Adrenal gland (tissue), 19 donors: ENCODE measurements at places on chromosomes 7 and 10.
A peak's percentile ranks its signal among the peaks of the same experiment; 100 is the strongest.

- peak; percentile 84 for DNase-seq
Measured at GRCh38 chr7:44291066-44291732, 34.2 kb downstream of the CAMK2B start.

- DNase-seq: no peak
Measured at GRCh38 chr10:108653531-108653930, 1269.8 kb downstream of the XPNPEP1 start.

DNA sequence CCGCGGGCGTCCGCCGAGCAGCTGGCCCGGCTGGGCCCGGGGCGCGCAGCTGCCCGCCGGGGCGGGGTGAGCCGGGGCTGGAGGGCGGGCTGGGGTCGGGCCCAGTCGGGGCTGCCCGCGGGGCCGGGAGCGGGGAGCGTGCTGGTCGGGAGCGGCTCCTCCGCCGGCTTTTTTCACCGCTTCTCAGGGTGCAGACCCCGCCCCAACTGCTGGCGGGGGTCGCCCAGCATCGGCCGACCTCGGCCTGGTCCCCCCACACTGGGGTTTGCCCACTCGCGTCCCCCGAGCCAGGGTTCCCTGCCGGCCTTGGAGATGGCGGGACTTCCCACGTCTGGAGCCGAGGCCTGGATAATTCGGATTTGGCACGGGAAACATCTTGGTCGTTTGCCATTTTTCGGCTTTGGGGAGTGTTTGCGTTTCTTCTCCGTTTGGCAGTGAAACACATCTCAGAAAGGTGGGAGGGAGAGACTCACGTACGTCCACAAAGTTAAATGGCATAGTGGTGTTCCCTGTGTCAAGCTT, 432 bp downstream of the TMEM248 start:
- peak; percentile 48 for DNase-seq

- no peak for DNase-seq
Measured at GRCh38 chr7:148720472-148720871, 21.8 kb downstream of the CUL1 start.

DNA sequence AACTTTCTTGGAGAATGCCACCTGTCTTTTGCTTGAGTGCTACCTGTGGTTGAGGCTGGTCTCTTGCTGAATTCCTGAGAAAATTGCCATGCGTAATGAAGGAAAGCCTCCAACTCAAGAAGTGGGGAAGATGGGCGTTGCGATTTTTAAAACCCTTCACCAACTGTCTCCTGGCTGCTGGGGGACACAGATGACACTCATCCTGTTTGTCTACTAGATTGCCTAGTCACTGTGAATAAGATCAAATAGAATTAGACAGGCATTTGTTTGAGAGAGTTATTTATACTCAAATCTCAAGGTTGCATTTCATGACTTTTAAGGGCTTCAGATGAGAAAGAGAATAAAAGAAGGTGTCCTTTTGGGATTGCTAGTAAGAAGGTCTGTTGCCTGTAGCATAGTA, 84.3 kb upstream of the MTPN start:
- no peak for DNase-seq

DNA sequence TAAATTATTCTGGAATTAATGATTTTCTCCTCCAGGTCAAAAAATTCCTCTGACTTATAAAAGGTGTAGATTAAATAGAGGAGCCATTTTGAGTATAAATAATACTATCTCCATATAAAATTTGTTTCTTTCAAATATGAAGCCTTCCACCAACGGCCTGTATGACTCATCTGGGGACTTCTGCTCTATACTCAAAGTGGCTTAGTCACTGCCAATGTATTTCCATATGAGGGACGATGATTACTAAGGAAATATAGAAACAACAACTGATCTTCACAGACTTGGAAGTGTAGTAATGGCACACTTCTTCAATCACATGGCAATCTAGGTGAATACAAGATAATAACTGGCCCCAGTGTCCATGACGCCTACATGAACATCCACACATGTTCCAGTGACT, 335.6 kb upstream of the HGF start:
- DNase-seq: no peak

GRCh38 chr7:117664047-117664446, 184.2 kb downstream of the CFTR start:
- no peak for DNase-seq

DNA sequence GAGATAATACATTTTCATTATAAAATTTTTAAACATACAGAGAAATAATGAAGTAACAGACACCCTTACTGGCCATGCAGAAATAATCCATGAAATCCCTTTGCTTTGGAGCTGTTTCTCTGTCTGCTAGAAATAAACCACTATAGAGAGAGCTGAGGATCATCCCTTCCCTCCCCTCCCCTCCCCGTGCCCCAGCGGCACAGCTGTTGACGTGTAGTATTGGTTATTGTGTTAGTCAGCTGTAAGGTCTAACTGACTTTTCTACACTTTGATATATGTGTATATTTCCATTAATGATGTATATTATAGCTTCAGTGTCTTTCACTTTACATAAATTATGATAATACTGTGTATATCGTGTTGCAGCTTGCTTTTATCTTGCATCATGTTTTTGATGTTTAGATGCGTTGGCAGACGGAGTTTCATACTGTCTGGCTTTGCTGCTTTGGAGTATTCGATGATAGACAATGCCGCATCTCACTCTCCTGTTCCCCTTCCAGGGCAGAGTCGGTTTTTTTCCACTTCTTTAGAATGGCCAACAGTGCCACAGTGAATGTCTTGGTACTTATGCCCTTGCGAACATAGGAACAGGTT, 27.4 kb upstream of the GRID1 start:
- DNase-seq: no peak

DNA sequence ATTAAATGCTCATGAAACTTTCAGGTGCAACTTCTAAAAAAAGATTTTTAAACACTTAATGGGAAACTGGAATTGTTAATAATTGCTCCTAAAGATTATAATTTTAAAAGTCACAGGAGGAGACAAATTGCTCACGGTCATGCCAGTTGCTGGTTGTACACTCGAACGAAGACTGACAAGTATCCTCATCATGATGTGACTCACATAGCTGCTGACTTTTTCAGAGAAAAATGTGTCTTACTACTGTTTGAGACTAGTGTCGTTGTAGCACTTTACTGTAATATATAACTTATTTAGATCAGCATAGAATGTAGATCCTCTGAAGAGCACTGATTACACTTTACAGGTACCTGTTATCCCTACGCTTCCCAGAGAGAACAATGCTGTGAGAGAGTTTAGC, 79.3 kb downstream of the ITGB8 start:
- DNase-seq: no peak

GRCh38 chr7:48299580-48300169, 128.4 kb downstream of the ABCA13 start:
- peak; percentile 67 for DNase-seq

- no peak for DNase-seq
Measured at GRCh38 chr7:132410861-132411541, 165.3 kb downstream of the PLXNA4 start.

GRCh38 chr10:3166496-3167290, 5.9 kb downstream of the PITRM1 start:
- no peak for DNase-seq

GRCh38 chr7:153541903-153542302, 510.3 kb upstream of the DPP6 start:
- DNase-seq: no peak

DNA sequence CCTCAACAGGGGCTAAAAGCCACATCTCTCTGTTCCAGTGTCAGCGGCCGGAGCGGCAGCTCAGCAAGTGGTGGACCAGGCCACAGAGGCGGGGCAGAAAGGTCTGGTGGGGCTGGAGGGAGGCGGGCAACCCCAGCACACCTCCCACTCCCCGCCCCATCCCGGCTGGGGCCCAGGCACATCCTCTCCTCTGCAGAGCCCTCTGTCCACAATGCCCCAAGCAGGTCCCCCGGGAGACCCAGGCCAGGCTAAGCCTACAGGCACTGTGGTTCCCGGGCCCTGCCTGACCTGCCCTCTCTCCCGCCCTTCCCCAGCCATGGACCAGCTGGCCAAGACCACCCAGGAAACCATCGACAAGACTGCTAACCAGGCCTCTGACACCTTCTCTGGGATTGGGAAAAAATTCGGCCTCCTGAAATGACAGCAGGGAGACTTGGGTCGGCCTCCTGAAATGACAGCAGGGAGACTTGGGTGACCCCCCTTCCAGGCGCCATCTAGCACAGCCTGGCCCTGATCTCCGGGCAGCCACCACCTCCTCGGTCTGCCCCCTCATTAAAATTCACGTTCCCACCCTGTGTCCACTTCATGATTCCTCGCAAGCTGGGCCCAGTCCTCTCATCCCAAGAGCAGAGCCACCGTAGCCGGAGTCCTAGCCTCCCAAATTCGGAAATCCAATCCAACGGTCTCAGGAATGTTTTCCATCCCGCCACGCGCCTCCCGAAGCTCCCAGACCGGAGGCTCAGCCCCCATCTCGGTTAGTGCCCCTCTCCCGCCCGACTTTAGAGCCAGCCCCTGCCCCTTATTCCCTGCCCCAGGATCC, 2.1 kb downstream of the ADIRF start:
- peak; percentile 76 for DNase-seq

- no peak for DNase-seq
Measured at GRCh38 chr7:99768471-99768870, 15.5 kb downstream of the CYP3A4 start.

GRCh38 chr7:43735403-43735801, 6.1 kb upstream of the COA1 start:
- DNase-seq: no peak

GRCh38 chr10:7308826-7309225, 102.0 kb downstream of the SFMBT2 start:
- no peak for DNase-seq

DNA sequence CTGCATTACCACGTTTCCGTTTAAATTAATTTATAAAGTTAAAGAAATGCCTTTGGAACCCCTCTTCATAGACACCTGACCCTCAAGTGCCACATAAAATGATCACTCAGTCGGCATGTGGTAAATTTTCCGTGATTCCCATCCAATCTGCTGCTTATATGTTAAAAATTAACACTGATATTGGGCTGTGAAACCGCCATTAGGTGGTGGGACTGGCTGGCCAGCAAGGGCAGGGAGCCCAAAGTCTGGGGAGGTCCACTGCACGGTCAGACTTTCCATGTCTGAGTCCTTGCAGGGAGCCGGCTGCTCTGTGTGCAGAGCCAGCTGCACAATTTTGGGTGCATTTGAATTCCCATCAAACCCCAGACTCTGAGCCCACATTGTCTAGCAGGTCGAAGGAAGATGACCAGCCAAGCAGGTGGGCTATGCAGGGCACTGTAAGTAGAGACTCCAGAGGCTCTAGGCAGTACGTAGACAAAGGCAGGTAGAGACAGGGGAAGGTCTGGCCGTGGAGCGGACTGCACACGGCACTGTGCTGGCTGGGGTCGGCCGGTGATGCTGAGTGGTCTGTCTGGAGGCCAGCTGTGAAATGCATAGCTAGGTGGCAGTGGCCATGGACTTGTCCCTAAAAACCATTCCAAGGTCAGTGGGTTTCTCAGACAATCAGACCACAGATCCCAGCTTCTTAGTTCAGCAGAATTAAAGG, 122.9 kb downstream of the SH3PXD2A start:
- DNase-seq: no peak

DNA sequence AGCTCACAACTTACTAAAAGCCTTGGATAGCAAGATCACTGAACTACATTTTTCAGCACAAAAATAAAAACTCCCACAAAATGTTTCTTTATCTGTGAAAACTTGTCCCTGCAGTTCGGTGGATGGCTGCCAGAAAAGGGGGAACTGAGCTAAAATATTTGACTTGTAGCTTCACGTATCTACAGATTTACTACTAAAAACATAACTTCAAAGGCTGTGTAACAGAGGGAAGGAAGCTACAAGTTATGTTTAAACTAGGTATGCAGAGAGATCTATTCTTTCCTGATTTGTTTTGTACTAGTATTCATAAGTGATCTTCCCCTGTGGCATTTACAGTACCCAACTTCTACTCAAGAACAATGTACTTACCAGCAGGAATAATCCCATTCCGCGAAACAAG, 25.1 kb downstream of the SGCE start:
- peak; percentile 37 for DNase-seq

- no peak for DNase-seq
Measured at GRCh38 chr7:42456267-42456666, 219.3 kb upstream of the GLI3 start.

DNA sequence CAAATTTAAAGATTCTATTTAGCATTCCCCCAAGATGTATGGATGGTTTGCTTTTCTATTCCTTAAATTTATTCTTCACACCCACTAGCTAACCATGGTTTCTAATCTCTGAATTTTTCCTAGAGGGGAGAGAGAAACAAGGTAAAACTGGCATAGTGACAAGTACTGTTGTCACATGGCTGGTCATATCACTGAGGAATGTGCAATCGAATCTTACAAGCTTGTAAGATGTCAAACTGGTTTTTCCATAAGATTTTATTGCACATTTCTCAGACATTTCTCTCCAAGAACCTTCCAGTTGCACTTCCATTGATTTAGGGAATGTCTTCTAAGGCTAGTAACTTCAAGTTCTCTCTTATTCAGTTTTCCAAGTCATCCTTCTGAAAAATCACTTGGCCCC, 89.8 kb downstream of the MBL2 start:
- no peak for DNase-seq

DNA sequence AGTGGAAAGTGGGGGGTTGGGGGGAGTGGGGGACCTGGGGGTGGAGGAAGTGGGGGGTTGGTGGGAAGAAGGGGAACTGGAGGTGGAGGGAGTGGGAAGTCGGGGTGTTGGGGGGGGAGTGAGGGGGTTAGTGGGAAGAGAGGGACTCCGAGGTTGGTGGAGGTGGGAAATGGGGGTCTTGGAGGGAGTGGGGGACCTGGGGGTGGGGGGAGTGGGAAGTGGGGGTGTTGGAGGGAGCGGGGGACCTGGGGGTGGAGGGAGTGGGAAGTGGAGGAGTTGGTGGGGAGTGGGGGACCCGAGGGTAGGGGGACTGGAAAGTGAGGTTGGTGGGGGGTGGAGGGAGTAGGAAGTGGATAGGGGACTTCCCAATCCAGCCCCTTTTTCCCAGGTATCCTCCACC, 906 bp upstream of the MMD2 start:
- no peak for DNase-seq

DNA sequence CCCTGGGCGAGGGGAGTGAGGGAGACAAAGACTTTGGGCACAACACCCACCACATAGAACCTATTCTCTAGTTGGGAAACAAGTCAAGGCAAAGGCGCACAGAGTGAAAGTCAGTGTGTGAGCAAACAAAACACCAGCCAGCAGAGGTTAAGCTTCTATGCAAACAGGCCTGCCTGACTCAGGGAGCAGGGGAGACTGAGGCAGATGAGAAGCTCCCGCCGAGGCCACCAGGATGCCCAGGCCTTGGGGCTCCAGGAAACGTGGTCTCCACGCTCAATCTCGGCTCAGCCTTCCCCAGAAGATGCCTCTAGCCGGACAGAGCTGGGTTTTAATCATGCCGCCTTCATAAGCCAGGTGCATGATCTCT, 74.1 kb upstream of the KCNMA1 start:
- no peak for DNase-seq
